Brain microvascular endothelial cell (primary cell): ENCODE measurements at places on chromosomes 12 and 14.

GRCh38 chr12:43277651-43278540 is 274.1 kb downstream of the ADAMTS20 start:
- peak; percentile 79 for DNase-seq

GRCh38 chr12:122003651-122004611 is 17.8 kb upstream of the BCL7A start:
- DNase-seq, result peak; percentile 16

DNA sequence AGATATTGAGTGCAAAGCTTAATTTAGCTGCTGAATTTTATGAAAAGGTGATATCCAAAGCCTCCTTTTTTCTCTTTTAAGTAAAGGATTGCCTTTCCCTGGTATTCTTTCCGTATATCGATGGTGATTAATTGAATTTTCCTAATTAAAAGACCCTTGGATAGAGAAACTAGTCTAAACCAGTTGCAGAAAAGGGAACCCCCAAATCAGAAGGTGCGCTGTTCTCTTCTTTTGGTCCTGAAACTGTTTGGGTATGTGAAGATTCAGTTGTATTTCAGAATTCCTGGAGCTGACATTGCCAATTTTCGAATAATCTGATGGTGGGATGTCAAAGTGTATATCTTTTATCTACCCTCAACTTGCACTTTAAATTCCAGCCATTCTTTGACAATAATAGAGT is 1.9 kb downstream of the GPHN start:
- no peak for DNase-seq

- DNase-seq, result no peak
Measured at GRCh38 chr14:95727056-95727700, 13.3 kb upstream of the TCL1A start.

GRCh38 chr12:110367181-110367864 is 36.2 kb downstream of the ANAPC7 start:
- DNase-seq, result peak; percentile 40

GRCh38 chr12:95673576-95673975 is 117.0 kb downstream of the NTN4 start:
- no peak for DNase-seq

GRCh38 chr12:46904406-46905238 is 78.8 kb upstream of the SLC38A4 start:
- peak; percentile 31 for DNase-seq

GRCh38 chr12:65948320-65949008 is 124.2 kb downstream of the HMGA2 start:
- peak; percentile 89 for DNase-seq

GRCh38 chr14:70113211-70113610 is 75.5 kb downstream of the SLC8A3 start:
- DNase-seq, result no peak

DNA sequence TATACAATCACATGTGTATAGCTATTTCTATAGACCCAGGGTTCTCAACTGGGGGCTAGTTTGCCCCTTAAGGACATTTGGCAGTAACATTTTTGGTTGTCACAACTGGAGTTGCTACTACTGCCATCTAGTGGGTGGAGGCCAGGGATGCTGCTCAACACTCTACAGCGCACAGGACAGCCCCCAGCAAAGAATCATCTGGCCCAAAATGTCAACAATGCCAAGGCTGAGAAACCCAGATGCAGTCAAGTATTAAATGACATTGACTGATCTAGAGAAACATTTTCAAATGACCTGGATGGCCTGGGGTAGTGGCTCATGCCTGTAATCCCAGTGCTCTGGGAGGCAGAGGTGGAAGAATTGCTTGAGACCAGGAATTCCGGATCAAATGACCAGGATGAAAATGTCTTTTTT is 5.8 kb downstream of the WSB2 start:
- no peak for DNase-seq

DNA sequence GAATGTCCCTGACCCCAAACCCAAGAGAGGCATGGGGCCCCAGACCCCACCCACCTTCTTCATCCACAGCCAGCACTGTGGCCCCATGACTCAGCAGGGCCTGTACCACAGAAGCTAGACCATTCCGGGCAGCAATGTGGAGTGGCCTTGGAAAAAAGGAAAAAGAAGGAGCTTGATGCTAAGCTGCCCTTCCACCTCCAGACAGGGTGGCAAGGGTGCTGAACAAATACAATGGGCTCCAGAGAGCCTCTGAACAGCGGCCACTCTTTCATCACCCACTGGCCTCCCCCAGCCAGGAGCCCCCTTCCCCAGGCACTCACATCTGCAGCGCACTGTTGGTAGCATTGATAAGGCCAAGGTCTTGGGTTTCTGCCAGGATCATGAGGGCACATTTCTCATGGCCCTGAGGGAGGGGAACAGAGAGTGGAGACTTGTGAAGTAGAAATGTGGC is 13.9 kb downstream of the SLC39A5 start:
- DNase-seq, result no peak

DNA sequence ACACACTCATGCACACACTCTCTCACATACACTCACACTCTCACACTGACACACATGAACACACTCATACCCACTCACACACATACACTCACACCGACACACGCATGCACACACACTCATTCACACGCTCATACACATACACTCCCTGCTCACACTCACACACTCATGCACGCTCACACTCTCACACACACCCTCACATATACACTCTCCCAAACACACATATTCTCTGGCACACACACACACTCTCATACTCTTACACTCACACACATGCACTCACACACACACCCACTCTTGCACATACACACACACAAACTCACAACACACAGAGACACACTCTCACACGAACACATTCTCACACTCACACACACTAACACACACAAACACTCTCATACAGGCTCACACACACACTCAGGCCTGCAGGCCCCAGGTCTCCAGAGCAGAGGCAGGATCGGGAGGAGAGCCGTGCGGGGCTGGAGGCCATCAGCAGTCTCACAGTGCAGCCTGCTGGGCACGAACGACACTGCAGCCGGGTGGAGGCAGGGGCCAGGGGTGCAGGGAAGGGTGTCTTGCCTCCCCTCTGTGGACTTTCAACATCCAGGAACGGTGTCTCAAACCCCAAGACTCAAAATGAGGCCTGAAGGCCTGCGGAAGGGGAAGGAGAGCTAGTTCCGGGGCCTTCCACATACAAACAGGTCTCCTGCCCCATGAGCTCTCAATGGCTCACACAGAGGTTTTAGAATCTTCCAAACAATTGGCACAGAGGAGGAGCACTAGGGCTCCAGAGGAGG is 148.7 kb downstream of the ANO2 start:
- DNase-seq, result no peak

DNA sequence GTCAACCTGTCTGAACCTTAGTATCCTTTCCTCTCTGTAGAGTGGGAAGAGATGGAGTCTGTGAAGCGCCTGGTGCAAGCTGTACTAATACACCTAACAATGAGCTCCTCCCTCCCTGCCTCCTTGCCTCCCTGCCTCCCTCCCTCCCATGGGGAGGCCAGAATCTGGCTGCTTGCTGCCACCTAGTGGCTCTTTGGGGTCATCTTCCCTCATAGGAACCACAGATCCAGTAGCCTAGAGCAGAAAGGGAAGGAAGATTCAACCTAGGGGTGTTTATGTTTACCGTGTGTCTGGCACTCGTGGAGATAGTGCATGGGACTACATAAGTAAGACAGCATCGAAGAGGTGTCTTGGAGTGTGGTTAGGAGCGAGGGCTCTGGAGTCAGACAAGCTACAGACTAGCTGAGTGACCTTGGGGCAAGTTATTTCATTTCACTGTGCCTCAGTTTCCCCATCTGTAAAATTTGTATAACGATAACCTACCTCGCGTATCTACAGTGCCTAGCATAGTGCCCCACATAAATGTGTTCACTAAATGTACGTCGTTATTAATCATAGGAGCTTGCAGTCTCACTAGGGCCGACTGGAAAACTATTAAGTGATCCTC is 35.5 kb upstream of the TSPAN9 start:
- peak; percentile 72 for DNase-seq

DNA sequence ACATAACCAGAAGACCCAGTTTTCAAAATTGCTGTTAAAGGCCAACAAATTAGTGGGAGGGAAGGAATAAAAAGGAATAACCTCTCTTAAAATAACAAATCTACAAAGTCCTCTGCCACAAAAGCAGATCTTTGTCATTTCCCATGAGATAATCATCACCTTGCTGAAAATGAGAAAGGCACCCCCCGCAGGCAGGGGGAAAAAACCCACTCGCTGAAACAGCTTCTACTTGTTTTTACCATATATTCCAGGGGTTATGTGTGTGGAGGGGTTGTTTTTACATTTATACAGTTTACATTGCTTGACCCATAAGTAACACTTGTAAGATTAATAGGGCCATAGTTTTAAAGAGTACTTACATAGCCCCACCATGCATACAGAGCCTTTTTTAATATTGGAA is 131.0 kb downstream of the PRICKLE1 start:
- no peak for DNase-seq

- no peak for DNase-seq
Measured at GRCh38 chr14:36768638-36769337, 107.1 kb downstream of the PAX9 start.

DNA sequence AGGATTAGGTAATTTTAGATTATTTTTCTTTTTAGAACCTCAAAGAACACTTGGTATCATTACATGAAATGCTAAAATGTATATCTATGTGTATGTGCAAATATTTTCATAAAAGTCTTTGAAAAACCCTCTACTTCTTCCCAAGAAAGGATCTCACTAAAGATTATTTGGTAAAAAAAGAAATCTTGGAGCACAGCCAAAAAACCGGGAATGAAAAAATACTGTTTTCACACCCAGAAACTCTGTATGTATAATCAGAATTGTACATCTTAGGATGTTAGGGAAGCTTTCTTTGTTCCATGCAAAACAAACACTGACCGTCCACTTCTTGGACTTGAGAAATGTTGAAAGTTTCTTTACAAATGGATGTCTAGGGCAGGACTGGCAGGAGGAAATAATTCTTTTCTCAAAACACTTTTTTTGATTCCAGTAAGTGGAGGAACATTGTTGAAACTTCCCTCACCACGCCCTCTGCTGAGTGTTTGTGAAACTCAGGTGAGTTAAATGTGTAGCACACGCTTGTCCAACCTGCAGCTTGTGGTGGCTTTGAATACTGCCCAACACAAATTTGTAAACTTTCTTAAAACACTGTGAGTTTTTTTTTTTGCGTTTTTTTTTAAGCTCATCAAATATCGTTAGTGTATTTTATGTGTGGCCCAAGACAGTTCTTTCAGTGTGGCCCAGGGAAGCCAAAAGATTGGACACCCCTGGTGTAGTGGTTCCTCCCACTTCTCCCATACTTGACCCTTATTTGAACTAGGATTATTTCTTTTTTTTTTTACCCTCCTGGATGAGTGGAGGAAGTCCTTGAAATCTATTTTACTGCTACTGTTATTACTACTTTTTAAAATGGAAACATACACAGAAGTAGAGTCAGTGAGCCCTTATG is 26.6 kb downstream of the FBXO34 start:
- DNase-seq, result no peak

GRCh38 chr14:99600232-99600888 is 3.6 kb downstream of the CCDC85C start:
- DNase-seq, result no peak

DNA sequence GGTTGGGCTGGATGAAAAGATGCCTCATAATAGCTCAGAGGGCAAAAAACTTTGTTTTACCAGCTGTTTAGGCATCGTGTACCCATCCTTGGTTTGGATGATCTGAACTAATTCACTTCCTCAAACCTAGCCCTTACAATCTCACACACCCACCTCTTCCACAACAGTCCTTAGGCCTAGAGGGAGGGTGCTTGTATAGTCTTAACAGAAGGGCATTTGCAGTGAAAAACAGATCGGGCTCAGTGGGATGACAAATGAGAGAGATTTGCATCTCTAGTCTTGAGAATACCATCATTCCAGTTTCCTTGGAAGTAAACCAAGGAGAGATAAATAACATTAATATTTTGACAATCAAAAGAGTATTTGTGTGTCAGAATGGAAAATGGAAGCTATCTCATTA is 11.0 kb downstream of the SLCO1A2 start:
- no peak for DNase-seq

- DNase-seq, result no peak
Measured at GRCh38 chr12:93839064-93839463, 161.9 kb downstream of the CRADD start.

- DNase-seq, result peak; percentile 53
Measured at GRCh38 chr12:712172-712863, 40.1 kb upstream of the WNK1 start.

DNA sequence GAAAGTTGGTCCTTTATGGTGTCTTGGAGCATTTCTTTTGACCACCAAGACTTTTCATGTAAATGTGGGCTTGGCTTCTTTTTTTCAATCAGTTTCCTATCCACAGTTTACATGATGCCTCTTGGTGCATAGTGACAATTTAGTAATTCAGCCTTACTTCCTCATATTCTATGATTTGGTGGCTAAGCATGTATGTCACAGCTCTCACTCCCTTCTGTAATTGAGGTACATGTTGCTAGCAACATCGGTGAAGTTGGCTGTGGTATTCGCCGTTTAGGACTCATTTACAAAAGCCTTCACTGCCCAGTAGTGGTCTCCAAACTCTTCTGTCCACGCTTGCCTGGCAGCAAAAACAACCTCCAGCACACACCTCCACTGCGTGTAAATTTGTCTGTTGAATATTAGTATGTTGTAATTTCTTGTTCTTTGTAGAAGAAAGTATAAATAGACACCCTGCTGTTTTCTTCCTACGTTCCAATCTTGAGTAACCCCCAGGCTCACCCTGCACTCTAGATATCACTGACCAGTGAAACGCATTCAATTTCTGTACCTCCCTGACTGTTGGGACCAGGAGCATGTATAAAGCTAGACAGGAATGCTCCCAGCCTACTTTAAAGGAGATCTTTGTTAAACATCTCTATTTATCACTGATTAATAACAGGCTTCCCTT is 90.4 kb downstream of the PPP2R5C start:
- DNase-seq, result no peak

DNA sequence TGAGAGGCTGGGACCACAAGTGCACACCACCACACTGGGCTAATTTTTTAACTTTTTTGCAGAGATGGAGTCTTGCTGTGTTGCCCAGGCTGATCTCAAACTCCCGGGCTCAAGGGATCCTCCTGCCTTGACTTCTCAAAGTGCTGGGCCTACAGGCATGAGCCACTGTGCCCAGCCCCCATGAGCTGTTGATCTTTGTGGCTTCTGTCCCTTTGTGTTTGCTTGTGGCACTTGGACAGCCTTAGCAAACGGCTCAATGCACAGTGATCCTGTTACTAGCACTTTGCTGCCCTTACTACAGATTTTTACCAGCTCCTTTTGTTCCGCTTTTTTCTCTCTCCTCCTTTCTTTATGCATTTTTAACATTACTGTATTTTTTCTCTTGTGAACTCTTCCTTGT is 25.3 kb upstream of the EVL start:
- no peak for DNase-seq

DNA sequence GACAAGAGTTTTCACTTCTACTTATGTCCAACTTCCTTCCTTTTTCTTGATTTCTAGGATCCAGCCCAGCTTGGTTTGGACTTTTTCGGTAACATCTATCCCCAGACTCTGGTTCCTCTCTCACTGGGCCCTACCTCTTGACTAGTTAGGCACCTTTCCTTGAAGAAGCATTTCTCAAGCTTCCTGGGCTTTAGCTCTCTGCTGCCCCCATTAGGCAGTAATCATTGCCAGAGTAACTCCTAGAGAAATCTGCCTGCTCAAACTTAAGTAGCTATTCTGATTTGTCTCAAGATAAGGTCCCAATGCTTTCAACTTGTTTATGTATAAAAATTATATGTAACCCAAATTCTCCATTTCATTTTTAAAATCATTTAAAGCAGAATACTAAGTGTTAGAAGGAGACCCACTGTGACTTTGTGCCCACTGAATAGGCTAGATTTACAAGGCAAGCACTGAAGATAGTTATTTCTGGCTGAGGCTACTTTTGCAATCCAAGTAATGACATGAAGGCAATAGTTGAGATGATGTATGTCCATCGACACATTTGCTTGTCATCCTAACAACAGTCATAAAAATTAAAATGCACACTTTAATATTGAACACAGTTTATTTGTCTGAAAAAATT is 275.0 kb upstream of the G2E3 start:
- peak; percentile 30 for DNase-seq
